NCI-H1930 (cell line): ENCODE measurements at places on chromosomes 2 and 18.

DNA sequence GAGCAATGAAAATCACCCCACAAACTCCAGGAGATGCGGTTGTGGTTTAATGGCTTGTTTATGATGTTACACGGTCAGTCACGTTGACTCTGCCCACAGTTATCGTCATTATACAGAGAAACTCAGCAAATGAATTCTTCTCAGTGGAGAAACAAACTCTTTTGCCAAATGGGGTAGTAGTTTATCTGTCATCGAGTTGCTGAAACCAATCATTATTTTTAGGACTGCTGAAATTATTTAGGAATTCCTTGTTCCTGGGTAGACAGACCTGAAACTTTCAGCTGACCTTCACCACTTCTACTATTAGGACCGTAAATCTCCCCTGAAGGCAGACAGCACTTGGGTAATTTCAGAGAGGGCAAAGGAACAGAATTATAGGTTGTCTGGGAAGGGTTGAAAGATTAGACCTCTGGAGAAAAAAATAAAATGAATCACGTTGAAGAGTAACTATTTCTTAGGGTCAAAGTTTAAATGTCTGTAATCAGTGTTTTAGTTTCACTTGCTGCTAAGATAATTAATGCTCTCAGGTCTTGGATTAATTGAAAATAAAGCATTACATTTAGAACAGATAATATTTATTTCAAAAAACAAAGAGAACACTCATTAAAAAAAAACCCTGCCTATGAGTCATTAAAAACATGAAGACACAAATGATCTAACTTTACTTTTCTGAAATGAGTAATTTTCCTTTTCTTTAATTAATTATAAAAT, 52.1 kb upstream of the LYPD6 start:
- no peak for DNase-seq

DNA sequence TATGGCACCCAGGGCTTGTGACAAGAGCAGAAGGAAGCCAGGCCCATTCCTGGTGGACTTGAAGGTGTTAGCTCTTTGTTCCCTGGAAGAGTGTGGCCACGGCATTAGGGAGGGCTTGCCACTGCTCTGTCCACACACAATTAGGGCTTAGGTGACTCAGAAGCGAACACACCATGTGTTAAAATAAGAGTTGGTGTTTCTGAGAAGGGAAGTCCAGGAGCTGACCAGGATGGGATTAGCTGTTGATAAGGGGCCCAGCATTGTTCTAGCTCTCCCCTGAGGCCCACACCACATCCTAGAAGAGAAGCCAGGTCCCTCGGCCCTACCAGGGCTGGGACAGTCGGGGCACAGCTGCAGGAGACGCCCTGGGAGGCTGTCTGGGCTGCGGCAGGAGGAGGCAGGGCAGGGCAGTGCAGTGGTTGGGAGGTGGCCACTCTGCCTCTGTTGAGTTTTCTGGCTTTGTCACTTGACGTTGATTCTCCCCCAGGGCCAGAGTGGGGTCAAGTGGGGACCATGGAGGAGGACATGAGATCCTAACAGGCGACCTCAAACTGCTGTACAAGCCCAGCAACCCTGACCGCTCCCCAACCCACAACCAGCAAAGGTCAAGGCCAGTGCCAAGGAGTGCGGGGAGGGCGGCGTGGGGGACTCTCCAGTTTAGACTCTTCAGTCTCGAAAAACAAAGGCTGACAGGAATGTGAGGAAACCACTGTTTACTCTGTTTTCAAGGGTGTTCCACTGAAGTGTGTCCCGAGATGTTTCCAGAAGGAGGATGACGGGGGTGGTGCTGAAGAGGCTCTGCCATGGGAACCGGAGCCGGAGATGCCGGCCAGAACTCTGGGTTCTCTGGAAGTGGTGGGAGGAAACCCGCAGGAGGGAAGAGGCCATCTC, 16.8 kb downstream of the GNLY start:
- DNase-seq: no peak

GRCh38 chr2:200968162-200968561, 4.7 kb upstream of the ORC2 start:
- DNase-seq: no peak

- no peak for DNase-seq
Observed at GRCh38 chr2:1147873-1148612, 197.4 kb downstream of the SNTG2 start.

DNA sequence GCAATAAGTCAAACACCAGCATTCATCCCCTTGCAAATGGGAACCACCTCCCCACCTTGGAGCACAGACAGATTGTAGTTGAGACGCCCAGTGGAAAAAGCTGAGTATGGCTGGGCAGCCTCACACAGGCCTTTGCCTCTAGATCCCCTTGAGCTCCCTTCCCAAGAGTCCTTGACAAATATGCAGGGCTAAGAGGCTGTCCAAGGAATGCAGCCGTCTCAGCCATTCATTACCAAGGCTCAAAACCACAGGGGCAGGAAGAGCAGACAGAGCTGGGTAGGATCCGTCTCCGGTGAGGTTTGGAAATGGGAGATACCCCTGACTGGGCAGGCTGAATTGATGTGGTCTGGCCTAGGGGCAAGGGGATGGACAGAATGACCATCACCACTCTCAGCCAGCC, 557.1 kb downstream of the TNS1 start:
- DNase-seq: no peak

GRCh38 chr2:24872344-24873115, 47.5 kb downstream of the ADCY3 start:
- no peak for DNase-seq

- DNase-seq: no peak
Observed at GRCh38 chr2:213848631-213849030, 562.2 kb upstream of the VWC2L start.

- no peak for DNase-seq
Observed at GRCh38 chr2:20553580-20553979, 97.3 kb downstream of the HS1BP3 start.

- no peak for DNase-seq
Observed at GRCh38 chr2:168782271-168782670, 20.2 kb upstream of the NOSTRIN start.

DNA sequence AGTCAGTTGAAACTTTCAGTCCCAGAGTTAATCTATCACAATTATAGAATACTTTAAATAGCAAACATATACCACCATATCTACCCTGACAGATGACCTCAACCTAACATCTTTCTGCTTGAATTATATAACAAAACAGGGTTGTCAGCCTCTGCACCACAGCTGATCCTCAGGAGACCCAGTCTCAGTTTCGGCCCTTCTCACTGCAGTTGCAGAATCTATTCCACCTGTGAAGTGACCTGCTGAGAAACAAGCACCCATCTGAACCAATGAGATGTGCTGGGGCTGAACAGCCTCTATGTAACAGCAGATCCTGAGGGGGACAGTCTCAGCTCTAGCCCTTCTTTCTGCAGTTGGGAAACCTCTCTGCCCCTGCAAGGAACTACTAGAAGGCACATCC, 567.6 kb downstream of the KCNJ3 start:
- DNase-seq: no peak

DNA sequence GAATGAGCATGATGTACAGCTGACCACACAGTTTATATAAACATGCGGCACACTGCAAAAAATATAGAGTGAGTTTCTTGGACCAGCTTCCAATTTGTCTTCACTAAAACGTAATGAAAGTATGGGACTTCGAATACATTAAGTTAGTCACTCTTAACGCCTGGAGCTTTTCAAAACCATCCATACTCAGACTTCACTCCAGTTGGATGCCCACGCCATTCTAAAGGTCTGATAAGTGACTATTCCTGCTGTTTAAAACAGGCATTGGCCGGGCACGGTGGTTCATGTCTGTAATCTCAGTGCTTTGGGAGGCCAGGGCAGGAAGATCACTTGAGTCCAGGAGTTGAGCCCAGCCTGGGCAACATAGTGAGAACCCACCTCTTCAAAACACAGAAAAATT, 84.6 kb downstream of the MYL12B start:
- DNase-seq: no peak

DNA sequence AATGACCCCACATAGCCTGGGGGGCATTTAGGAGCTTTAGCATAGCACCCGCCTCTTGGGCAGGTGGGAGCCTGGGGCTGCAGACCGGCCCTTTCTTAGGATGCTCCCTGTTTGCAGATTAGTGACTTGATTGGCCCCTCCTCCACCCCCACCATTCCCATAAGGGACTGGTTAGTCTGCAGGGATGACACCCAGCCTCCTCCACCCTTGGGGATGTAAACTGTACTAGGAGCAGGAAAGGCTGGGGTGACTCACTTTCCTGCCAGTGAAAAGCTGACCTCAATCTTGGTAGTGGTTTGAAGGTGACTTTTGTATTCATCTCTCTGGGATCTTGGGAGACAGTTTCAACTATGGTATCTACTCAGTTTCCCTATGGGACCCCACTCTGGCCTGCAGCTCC, 24.2 kb downstream of the CTIF start:
- no peak for DNase-seq
